ENCODE measurements at places on chromosomes 1 and 21. TPM values are rescaled to one million over a fixed set of nuclear protein-coding genes. Genes with fewer than 3 reads are reported as not detected.

Gene FALEC
- 2.6 TPM for polyA plus RNA-seq

Gene KRTAP21-2
- polyA plus RNA-seq = not detected

Gene PLA2G2F
- polyA plus RNA-seq = not detected

Gene C8B
- polyA plus RNA-seq = not detected

Gene NPR1
- polyA plus RNA-seq = 3.3 TPM

Gene CFAP45
- 0.36 TPM for polyA plus RNA-seq

Gene IL24
- not detected for polyA plus RNA-seq

Gene IVL
- not detected for polyA plus RNA-seq

Gene TMEM125
- 16.2 TPM for polyA plus RNA-seq

Gene OR6N1
- not detected for polyA plus RNA-seq

Gene SIPA1L2
- 4.3 TPM for polyA plus RNA-seq

Gene HPDL
- 39.6 TPM for polyA plus RNA-seq

Gene CYP4X1
- polyA plus RNA-seq = 1.1 TPM

Gene INSRR
- polyA plus RNA-seq = not detected

Gene AMY1C
- not detected for polyA plus RNA-seq

Gene ARMH1
- not detected for polyA plus RNA-seq

Measured in GM23338 (cell line).